Stimulated activated CD4-positive, alpha-beta T cell treated with anti-CD3 and anti-CD28 coated beads, Interleukin-1b, Interleukin-23, amount 100 ng/mL, for 1 hour (primary cell): ENCODE measurements at places on chromosomes 2 and 18.

DNA sequence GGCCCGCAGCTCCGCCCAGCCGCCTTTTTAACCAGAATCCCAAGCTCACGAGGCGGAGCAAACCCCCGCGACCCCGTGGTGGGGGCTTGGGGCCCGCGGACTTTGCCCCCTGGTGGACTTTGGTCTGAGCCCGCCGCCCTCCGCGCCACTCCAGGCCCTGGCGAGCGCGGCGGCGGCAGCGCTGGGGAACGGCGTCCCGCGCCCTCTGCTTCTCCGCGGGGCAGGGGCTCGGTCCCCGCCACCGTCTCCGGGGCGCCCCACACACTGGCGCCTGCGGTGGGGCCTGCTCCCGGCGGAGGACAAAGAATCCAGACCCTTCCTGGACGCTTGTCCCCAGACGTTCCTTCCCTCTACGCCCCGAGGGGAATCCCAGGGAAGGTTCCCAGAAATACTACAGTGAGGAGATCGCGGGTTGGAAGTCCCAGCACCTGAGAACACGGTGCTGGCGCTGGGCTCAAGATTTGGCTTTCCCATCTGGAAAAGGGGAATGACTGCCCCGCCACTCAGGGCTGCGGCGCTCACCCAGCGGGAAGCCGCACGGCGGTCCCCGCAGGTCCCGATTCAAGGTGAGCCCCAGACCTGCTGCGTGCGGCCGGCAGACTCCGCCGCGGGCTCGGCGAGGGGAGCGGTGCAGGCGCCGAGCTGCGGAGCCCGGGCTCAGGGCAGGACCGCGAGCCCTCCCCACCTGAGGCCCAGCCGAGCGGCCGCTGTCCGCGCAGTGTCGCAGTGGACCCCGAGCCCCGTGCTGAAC is at the start of gene HAAO:
Gene HAAO, minus strand, starts transcription at position 1 of the 751 bp plus-strand sequence. CDS start 47 bp downstream, outside the sequence.
- no peak for DNase-seq

DNA sequence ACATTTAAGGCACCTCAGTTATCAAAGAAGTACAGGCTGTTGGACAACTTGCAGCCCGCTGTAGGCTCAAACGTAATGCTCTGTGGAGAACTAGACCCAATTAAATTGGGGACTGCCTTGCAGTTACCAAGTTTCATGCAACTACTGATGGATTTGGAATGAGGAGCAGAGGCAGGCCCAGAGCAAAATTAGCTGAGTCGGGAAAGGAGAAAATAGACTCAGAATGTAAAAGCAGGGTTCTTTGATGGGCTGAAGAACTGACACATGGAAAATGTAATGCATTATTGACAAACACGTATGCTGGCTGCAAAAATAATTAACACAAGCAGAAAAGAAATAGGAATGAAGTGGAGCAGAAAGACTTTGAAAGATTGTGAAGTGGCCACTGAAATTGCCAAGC is 432.7 kb upstream of the HNRNPA3 start:
- DNase-seq = no peak

- DNase-seq = no peak
These were observed 7.5 kb downstream of the B3GNT2 start for GRCh38 chr2:62203459-62203858.

- DNase-seq = no peak
These were observed 14.8 kb downstream of the RELCH start for GRCh38 chr18:62201870-62202269.

DNA sequence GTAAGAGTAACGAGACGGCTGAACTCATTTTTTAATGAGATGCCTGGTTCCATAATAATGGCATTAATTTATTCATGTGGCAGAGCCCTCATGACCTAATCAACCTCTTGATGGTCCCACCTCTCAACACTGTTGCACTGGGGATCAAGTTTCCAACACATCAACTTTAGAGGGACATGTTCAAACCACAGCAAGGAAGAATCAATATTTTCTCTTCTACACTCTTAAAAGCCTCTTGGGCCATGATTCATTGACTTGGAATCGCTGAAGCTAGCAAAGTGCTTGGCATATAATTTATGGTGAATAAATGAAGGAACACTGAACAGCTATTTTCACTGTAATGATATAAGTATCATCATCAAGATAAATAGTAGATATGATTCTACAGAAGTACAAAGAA is 333.0 kb downstream of the TNS1 start:
- no peak for DNase-seq

DNA sequence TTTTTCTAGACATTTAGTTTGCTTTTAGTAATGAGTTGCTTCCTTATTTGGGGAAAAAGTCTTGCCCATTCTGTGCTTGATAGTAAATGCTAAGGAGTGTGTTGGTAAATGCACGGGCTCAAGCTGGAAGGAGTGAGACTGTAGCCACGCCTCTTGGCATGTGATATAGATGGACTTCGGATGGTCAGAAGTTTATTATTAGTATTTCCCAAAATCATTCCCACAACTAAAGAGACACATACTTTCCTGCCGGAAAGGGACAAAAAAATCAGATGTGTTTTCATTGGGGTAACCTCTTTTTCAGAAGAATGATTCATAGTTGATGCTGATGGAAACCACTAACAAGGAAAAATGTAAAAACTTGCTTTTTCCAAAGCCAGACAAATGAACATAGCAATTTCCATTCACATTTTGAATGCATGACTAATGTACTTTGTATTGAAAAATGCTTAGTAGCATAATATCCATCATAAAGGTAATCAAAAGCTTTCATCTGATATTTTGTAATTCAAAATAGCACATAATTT is 133.2 kb downstream of the ZNF532 start:
- DNase-seq = no peak

DNA sequence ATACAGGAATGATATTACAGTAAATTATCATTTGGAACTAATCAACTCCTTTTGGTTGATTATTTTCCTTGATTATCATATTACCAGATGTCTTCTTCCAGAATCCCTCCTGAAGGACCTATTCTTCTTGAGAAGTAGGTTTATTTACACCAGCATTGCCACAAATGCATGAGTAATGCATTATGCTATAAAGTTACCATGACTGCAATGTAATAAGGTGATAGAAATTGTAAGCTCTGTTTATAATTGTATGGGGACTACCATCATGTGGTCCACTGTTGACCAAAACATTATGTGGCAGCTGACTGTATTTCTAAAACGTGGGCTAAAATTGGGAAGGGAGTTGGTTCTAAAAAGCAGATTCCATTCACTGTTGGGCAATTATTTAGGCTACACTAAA is 602.2 kb downstream of the NYAP2 start:
- no peak for DNase-seq

DNA sequence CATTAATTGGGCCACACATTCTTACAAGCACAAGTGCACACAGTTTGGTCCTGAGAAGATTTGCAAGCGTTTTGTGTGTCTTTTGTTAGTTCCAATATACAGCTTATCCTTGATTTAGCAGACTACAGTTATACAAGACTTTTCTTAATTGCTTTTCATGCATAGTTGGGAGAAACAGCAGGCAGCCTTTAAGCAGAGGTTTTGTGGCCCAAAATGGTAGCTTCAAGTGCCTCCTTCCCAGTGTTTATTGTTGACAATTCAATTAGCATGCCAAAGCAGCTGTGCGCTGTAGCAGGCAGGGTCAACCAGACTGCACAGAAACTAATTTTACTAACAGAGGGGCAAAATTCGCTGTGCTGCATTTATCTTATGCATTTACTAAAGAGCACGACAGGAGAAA is 47.5 kb downstream of the FRZB start:
- no peak for DNase-seq

DNA sequence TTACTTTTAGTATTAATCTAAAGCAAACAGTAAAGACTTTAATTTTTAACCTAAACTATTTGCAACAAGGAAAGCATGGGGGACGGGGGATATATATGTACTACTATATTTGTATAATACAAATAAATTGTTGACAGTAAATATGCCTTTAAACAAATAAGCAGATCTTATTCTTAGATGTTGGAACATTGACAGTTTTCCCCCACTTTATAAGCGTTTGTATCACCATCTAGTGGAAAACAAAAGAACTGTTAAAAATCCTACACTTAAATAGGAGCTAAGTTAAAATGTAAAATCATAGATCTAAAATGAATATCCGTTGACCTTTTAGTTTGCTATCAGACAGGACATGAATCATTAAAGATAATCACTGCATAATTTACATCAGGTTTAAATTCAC is 50.0 kb downstream of the RBBP8 start:
- no peak for DNase-seq

DNA sequence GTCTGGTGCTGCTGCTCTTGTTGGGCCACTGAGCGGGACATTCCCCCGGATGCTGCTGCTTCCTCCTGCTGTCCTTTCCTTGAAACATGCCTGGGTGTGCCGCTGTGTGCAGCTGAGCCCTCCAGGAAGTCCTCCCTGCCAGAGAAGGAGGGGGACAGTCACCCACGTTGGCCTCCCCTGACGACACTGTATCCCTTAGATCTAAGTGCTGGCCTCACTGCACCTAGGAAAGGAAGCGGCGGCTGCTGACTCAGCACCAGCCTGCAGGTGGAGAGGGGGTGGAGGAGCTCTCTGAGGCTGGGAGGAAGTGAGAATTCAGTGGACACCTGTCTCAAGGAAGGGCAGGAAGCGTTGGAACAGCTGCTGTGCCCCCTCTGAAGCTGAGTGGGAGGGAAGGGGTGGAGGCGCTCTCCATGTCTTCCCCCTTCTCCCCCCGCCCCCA is 239.8 kb downstream of the HAUS1 start:
- peak; percentile 5 for DNase-seq

GRCh38 chr2:88857951-88858411 is 166.5 kb downstream of the RPIA start:
- no peak for DNase-seq
